Cerebellar nuclear complex (tissue), 1 donor: ENCODE measurements at places on chromosomes 5 and 9.

- DNase-seq: no peak
Measured at GRCh38 chr5:125370461-125371205, 624.2 kb upstream of the ZNF608 start.

GRCh38 chr9:71003346-71003745 lies 118.1 kb downstream of the TRPM3 start:
- DNase-seq: no peak

DNA sequence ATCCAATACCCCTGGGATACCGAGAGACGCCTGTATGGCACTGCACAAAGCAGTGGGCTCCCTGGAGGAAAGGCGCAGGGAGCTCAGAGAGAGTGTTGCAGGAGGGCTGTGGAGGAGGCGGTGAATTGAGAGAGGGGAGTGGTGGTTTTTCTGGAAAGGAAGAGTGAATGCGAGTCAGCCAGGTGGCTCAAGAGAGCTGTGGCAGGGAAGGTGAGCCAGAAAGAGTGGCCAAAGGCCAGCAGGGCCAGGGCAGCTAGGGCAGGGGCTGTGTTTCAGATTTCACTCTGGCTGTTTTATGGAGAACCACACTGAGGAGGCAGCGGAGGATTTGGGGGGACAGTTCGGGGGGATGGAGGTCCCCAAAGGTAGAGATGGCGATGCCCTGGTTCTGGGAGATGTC lies 13.0 kb upstream of the DAB2IP start:
- DNase-seq: no peak

DNA sequence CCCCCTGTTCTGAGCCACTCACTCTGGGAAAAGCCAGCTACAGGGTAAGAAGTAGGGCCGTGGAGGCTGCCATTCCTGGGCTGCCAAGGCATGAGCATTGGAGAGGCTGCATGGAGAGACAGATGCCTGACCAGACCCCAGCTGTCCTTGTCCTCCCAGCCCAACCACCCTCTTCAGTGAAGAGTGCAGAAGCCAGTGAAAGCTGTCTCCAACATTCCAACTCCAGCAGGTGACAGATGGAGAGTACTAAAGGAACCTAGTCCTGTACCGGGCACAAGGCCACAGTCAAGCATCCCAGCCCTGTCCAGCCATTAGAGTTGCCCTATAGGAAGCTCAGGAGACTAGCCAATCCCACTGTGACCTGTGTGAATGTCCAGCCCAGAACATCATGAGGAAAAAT lies 165.1 kb downstream of the DIRAS2 start:
- DNase-seq: no peak

GRCh38 chr9:78615372-78615771 lies 318.4 kb downstream of the PSAT1 start:
- no peak for DNase-seq

DNA sequence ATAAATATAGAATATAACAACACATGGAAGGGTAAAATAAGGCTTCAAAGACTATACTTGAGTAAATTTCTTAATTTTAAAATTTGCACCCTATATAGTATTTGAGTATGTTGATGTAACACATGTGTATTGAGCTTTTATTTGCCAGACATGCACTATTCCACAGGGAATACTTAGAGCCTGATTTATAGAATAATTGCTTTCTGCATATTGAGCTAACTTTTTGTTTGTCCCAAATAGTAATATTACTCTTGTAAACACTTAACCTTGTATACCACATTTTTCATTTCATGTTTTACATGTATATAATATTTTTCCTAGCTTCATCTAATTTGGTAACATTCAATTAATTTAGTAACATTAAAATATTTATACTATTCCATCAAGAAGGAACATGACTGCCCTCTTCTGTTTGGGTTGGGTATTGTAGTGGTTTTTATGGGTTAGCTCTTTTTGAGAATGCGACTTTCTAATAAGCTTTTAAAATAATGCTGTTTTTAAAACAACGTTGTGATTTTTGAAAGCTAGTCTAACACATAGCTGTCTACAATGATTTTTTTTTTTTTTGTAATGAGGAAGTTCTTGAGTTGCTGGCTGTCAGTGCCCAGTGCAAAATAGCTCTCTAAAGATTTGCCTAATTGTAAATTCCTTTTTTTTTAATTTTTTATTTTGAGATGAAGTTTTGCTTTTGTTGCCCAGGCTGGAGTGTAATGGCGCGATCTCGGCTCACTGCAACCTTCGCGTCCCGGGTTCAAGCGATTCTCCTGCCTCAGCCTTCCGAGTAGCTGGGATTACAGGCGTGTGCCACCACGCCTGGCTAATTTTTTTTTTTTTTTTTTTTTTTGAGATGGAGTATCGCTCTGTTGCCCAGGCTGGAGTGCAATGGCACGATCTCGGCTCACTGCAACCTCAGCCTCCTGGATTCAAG lies 4.8 kb downstream of the SUB1 start:
- DNase-seq: no peak

- no peak for DNase-seq
Measured at GRCh38 chr5:130571076-130571475, 594.0 kb downstream of the HINT1 start.

DNA sequence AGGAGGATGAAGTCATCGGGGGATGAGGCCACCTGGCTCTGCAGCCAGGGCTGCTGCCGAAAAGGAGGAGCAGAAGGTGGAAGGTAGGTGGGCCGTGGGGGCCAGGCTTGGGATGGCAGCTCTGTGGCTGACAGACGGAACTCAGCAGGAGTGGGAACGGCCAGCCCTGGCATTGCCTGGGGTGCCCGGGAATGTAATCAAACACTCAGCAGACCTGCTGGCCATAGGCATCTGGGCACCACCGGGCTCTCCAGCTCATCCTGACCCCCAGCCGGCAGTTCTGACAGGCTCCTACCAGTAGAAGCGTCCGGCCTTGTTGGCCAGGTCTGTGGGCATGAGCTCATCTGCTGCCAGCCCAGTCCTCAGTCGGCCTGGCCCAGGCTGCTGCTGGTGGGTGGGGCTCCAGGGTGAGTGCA lies 4.3 kb upstream of the FAT2 start:
- peak; percentile 88 for DNase-seq

- DNase-seq: no peak
Measured at GRCh38 chr5:149320791-149321330, 24.4 kb upstream of the GRPEL2 start.

- no peak for DNase-seq
Measured at GRCh38 chr9:133754187-133754586, 16.0 kb upstream of the SARDH start.

GRCh38 chr5:6424110-6424659 lies 24.5 kb upstream of the UBE2QL1 start:
- DNase-seq: no peak

GRCh38 chr5:163565931-163566608 lies 60.7 kb downstream of the MAT2B start:
- DNase-seq: no peak

- DNase-seq: no peak
Measured at GRCh38 chr9:125652759-125653158, 54.2 kb downstream of the MAPKAP1 start.

GRCh38 chr5:80284720-80285119 lies 28.9 kb upstream of the SERINC5 start:
- no peak for DNase-seq

DNA sequence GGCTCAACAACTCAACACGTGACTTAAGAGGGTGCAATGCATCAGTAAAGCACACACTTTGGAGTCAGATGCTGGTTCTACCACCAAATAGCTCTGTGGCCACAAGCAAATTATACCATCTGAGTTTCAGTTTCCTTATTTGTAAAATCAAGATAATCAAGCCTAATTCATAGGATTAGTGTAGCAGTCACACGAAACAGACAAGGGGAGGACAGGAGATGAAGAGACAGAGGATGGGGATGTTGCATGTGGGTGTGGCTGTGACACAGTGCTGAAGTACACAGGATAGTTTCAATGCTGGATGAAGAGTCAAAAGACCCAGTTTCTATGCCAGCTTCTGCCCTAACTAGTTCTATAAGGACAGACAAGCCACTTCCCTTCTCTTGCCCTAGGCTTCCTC lies 60.2 kb downstream of the SPOCK1 start:
- no peak for DNase-seq

DNA sequence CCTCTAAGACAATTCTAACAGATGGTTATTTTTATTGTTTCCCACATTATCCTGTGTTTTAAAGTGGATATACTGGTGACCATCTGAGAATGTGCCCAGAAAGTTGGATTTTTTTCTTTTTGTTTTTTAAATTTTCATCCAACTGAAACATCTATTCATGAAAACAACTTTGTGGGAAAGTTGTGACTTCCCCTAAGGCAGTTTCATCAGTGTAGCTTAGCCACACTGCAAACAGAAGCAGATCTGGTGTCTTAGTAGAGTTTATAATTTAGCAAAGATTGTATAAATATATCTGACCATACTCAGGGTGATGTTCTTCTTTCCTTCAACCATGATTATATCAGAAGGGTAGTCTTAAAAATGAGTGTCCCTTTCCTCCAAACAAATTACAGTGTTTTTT lies 1241.3 kb downstream of the MAT2B start:
- no peak for DNase-seq

DNA sequence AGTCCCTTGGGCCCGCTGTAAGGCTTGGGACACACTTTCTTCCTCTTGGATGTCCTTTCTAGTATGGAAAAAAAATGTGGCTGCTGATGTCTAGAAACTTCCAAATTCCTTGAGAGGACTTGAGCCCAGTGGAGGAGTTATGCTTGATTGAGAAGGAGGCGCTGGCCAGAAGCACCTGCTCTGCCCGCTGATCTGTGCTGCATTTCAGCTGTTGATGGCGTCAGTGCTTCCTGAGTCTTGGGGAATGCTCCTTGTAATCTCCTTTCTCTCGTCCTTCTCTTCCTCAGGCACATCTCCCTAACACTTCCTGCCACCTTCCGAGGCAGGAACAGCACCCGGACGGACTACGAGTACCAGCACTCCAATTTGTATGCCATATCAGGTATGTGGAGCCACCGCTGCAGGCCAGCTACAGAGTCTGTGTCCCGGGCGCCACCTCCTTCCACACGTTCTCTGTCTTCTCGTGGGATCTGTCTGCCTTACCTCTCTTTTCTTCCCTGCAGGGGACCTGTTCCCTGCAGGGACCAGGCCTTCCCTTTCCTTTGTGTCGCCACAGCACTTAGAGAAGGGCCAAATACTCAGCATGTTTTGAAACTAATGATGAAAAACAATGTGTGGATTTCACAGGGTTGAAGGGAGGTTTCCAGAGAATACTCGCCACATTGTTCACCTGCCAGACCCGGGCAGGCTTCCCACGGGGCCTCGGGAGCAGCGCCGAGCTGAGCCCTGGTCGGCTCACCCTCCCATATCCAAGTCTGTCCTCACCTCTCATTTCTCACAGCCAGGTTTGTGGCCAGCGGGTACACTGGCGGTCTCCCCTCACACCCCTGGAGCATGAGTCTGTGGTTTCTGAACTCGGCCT lies 95.2 kb downstream of the MVB12B start:
- DNase-seq: no peak

GRCh38 chr5:93330506-93330905 lies 250.5 kb downstream of the NR2F1-AS1 start:
- DNase-seq: no peak

- DNase-seq: peak; percentile 46
Measured at GRCh38 chr5:94849821-94850736, 231.6 kb downstream of the SLF1 start.

- DNase-seq: no peak
Measured at GRCh38 chr9:85516455-85516854, 225.3 kb downstream of the AGTPBP1 start.

DNA sequence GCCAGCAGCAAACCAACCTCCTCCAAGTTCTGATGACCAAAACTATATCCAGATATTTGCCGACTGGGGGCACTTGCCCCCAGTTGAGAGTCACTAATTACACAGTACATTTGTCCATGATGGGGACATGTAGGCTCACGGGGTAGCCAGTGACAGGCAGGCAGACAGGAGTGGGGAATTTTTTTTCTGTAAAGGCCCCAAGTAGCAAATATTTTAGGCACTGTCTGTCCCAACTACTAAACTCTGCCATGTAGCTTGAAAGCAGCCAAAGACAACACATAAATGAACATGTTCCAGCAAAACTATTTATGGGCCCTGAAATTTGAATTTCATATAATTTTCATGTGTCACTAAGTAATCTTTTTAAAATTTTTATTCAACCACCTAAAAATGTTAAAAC lies 80.7 kb downstream of the GRIA1 start:
- DNase-seq: no peak

- no peak for DNase-seq
Measured at GRCh38 chr5:78638423-78638822, 10.1 kb downstream of the LHFPL2 start.

DNA sequence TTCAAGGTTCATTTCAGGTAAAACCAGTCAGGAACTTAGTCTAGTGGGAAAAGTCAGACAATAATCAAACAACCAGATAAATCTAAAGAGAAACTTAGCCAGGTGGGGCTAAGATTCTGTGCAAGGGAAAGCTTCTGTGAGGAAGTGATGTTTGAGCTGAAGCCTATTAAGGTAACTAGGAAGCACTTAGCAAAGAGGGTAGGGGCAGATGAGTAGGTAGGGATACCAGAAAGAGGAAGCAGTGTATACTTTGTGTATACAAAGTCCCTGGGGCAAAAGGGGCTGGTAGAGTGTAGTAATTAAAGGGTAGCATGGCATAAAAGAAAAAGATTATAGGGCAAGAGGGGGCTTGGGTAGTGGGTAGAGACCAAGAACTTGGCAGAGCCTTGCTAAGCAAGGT lies 3.6 kb upstream of the SPATA24 start:
- DNase-seq: no peak

- no peak for DNase-seq
Measured at GRCh38 chr9:105690742-105691141, 3.6 kb upstream of the TMEM38B start.

DNA sequence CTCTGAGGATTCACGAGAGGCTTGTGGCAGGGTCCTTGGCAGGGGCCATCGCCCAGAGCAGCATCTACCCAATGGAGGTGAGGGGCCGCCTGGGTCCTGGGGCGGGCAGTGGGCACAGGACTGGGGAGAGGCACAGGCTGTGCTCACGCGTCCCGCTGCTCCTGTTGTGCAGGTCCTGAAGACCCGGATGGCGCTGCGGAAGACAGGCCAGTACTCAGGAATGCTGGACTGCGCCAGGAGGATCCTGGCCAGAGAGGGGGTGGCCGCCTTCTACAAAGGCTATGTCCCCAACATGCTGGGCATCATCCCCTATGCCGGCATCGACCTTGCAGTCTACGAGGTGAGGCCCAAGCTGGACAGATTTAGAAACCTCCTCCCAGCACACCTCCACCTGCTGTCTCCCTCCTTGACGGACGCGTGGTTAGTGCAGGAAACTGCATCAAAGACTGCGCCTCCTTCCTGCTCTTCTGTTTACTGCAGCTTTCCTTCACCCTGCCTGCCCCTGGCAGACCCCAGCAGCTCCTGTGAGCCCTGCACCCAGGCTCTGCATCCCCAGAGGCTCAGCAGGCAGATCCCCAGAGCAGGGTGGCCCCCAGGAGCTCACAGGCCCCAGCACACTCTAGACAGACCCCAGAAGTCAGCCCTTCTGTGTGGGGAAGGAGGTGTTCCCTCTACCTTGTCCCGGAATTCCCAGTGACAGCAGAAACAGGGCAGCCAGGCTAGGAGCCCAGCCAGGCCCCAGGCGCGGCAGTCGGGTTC lies 21.2 kb downstream of the PTGES2 start:
- no peak for DNase-seq

DNA sequence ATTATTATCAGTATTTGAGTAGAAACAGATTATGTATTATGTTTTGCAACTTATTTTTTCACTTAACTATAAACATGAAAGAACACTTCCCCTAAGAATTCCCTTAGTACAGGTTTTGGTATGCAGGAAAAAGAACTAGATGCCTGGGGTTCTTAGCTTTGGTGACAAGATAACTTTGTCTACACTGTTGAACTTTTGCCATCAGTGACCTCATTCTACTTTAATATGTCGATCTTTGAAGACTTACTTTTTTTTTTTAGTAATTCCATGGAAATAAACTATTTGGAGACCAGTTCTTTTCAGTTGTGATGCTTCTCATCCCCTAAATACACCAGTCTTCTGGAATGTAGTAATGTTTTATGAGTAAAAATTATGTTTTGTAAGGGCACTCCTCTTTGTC lies 34.3 kb downstream of the ZNF462 start:
- DNase-seq: no peak
